ENCODE measurements at places on chromosomes 2 and 18.

DNA sequence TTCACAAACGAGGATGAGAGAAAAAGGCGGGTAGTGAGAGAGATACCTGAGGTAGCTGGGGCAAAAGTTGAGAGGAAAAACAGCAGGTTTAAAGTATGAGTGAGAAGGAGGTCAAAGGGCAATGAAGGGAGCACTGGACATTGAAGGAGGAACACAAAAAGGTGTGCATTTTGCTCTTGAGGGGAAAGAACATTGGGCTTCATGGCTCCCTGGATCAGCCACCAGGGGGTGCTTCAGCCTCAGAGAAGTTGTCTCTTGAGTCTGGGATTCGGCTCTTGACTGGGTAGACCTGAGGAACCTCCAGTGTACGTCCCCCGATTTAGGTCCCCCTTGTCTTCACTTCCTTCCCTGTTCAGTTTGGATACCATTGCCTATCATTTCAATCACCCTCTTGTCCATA, 128.5 kb downstream of the RAPGEF4 start:
- no peak for DNase-seq

- DNase-seq = no peak
Observed at GRCh38 chr2:221075203-221075602, 496.9 kb downstream of the EPHA4 start.

GRCh38 chr18:11368020-11368419, 218.7 kb upstream of the PIEZO2 start:
- DNase-seq = no peak

- no peak for DNase-seq
Observed at GRCh38 chr2:132577686-132578085, 92.3 kb downstream of the LYPD1 start.

GRCh38 chr2:176117162-176117822, 714 bp downstream of the HOXD10 start:
- DNase-seq = no peak

- no peak for DNase-seq
Observed at GRCh38 chr2:217902379-217903141, 100.2 kb downstream of the TNS1 start.

DNA sequence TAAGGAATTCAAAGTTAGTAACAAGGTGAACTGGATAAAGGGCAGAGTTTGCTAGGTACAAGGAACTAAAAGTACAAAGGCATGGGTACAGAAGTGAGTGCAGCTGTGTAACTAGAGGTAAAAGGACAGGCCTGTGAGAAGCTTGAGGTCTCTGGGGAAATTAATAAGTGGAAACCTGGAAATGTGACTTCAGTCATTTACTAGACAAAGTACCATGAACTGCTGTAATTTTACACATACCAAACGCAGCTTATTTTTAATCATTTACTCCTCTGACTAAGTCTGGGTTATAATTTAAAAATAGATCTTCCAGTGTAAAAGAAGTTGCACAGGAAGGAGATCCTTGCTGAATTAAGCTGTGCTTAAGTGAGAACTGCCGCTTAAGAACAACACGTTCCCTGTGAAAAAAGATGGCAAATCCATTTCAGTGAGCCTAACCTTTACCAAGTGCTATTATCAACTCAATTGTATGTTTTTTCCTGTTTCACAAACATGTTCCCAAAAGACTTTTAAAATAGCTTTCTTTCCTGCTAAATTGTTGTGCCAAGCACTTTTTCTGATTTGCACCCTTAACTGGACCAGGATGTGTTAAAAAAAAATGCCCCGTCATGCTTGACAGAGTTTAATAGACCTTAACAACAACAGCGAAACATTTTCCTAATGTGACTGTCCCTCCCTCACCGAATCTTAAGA, 44.3 kb downstream of the CALCRL start:
- DNase-seq = no peak

GRCh38 chr2:200335657-200336056, 29.2 kb downstream of the SPATS2L start:
- DNase-seq = no peak

DNA sequence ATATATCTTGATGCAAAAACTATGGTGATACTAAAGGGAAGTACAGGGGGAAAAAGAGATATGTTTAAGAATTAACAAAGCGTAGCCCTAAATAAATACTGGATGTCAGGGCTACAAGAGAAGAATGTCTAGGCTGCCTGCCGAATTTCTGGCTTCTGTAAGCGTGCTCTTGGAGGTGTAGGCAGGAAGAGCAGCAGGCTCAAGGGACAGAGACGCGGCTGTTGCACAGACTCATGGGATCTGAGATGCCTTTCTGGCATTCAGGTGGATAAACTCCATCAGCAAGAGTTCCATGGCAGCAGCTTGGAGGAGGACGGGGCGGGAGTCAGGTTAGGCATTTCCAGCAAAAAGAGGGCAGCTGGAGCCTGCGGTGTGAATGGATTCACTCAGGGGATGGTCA, 123.2 kb upstream of the TWIST2 start:
- no peak for DNase-seq

DNA sequence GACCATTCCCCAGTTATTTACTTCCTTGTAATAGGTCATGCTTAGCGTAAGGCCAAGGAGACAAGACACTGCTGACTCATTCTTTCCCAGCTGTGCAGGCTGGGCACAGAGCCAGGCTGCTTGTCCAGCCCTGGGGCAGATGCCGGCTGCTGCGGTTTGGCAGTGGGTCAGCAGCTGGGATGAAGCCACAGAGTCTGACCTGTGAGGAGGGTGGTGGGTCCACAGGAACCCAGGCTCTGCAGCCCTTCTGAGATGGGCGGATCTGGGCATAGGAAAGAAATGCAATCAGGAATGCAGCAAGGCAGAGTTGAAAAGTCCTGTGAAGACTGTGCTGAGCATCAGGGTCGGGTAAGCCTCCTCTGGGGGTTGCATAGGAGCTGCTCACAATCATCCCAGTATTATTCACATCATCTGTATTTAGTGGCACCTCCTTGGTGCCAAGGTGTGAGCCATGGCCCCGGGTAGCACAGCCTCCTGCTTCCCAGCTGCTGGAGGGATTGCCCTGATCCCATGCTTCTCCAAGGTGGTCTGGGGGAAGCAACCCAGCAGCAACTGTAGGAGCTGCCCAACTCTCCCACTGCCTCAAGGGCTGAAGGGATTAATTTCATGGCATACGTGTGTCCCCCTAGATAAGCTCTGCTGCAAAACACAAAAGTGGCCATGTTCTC, 139.0 kb downstream of the DDX1 start:
- DNase-seq = peak; percentile 94

GRCh38 chr18:54033052-54033451, 191.4 kb downstream of the MBD2 start:
- no peak for DNase-seq

DNA sequence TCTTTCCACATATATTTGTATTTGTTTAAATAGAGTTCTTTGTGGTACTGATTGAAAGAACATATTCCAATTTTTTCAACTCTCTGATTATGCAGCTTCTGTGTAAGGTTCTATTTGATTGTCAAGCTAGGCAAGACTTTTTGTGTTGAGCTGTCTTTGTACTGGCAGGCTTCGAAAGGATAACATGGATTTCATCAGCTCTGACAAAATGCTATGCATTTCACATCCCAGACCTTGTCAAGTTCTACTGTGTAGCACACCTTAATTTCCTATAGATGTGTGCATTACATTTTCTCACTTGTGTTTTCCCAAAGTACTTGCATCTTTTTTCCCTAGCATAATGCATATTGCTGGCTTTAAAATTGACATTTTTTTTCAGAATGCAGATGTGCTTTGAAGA, 555.0 kb upstream of the GYPC start:
- no peak for DNase-seq

GRCh38 chr2:239107936-239108335, 260.1 kb downstream of the TWIST2 start:
- DNase-seq = no peak

DNA sequence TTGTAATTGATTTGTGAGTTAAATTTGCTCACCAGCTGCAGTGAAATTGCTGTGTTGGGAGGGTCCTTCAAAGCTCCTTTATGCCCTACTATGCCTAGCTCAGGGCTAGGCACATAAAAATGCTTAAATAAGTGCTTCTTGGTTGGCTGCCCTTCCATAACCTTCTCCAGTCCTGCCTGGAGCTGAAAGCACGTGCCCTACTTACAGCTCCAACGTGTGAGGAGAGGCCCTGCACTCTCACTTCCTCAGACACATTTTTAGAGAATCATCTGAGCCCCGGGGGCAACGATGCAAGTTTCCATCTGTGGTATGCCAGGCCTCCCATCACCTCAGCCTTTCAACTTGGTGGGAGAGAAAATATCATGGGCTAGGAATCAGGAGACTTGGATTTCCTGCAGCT, 202.7 kb downstream of the BCL11A start:
- no peak for DNase-seq

DNA sequence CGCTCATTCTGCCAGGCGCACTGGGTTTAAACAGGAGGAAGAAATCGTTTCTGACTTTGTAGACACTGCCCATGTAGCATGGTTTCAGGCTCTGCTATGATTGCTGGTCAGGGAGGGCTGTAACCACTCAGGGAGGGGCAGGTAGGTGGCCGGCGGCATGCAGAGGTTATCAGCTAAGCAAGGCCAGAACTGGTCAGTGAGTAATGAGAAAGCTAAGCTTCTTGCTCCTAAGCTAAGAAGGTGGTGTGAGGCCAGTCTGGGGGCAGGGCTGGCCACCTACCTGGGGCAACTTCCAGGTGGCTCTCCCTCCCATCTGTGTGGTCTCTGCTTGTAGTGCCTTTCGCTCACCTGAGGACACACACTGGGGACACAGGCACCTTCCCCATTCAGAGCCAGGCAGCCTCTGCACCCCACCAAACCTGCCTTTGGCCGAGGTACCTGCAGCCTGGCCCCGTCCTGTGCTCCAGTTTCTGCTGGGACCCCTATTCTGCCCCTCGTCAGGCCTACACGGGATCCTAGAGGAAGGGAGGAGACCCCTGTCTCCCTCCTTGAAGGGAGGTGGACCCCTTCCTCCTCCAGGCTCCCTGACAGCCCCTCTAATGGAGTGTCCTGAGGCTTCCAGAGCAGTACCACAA, 195.9 kb downstream of the SEPTIN10 start:
- no peak for DNase-seq

DNA sequence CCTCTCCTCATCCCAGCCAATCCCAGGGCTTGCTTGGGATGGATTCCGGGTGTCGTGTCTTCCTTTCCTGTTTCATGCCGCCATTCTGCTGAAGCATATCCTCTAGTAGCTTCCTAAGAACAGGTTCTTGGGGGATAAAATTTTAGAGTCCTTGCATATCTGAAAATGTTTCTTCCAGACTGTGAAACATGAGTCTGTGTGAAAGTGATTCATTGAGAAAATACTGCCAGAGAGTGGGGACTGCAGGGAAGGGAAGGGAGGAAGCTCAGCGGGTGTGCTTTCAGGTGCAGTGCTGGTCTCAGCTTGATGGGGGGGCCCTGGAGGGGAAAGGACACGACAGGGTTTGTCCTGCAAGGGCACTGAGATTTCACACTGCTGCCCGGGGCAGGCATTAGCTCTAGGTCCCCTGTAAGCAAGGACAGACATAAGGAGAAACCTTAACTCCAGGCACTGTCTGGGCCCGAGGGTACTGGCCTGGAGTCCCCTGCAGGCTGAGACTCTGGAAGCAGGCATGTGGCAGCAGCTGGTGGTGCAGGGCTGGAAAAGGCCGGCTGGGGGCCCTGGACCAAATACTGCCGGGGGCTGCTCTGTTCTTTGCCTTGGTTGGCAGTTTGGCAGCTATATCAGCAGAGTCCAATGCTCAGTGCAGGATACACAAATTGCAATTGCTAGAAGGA, 97.6 kb upstream of the HS6ST1 start:
- DNase-seq = no peak

- no peak for DNase-seq
Observed at GRCh38 chr2:27809761-27810241, 38.3 kb downstream of the MRPL33 start.

DNA sequence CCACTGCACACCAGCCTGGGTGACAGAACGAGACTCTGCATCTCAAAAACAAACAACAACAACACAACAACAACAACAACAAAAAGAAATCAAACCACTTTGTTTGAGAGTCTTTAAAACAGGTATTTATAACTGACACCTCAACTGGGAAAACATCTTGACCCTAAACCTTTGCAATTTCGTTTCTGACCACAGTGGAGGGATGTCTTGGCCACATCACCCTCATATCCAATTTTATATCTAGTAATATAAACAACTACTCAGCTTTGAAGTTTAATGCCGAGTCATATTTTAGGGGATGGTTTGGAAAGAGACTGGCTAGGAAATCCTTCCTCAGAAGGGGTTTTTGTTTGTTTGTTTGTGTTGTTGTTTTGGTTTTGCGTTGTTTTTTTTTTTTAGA, 37.8 kb upstream of the RMDN2 start:
- DNase-seq = no peak

- no peak for DNase-seq
Observed at GRCh38 chr2:44335806-44336538, 25.3 kb downstream of the PREPL start.

DNA sequence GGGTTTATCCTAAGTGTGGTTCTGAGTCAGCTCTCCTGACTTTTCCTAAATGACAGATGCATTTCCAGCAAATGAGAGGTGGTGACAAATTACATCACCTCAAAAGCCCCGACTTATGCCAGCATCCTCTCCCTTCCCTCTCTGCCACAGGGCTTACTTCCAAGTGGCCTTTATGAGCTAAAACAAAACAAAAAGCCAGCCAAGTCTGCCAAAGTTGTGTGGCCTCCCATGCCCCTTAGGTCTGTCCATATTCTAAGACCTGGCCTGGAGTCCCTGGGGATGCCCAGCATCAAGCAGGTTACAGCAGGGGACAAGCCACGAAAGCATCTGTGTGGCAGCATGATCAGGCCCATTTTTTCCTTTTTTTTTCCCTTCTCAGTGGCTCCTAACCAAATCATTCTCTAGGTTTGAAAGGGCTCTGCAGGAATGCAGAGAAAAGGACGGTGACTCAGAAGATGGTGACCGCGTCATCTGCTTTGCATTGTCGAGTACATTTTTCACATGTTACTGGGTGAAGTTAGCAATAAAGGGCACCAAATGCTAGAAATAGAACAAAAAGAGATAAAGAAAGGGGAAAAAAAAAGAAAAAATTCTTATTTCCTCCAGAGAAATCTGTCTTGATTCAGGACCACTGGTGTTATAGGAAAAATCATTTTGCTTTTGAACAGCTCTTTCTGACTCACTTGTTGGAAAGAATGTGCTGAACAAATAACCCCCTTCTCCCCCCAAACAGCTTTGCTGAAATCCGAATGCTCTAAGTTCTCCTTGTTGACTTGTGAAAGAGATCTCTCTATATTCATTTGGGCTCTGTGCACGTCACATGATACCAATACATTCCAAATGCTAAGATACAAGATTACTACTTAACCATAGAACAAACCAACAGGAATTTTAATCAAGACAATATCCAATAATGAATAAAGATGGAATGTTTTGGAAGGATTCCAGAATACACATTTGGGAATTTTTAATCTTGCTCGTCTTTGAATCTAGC, 178.7 kb downstream of the EN1 start:
- DNase-seq = no peak

DNA sequence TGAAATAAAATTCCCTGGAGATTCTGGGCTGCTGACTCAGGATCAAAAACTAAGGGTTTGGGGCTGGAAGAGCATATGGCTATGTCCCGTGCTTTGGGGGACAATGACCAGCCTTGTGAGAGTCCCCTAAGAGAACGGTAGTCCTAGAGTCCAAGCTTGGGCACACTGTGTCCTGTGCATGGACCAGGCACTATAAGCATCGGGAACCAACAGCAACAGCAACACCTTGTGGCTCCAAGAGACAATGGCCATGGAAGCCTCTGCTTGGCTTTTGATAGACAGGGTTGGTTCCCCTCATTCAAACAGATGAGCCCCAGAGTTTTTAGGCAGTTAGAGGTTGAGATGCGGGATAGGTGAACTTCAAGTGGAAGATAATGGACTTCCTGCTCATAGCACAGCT, 294.4 kb upstream of the CHAC2 start:
- DNase-seq = no peak
